ENCODE measurements at places on chromosomes 11 and 22.

- DNase-seq = no peak
Observed at GRCh38 chr22:42317691-42318547, 47.5 kb upstream of the TCF20 start.

DNA sequence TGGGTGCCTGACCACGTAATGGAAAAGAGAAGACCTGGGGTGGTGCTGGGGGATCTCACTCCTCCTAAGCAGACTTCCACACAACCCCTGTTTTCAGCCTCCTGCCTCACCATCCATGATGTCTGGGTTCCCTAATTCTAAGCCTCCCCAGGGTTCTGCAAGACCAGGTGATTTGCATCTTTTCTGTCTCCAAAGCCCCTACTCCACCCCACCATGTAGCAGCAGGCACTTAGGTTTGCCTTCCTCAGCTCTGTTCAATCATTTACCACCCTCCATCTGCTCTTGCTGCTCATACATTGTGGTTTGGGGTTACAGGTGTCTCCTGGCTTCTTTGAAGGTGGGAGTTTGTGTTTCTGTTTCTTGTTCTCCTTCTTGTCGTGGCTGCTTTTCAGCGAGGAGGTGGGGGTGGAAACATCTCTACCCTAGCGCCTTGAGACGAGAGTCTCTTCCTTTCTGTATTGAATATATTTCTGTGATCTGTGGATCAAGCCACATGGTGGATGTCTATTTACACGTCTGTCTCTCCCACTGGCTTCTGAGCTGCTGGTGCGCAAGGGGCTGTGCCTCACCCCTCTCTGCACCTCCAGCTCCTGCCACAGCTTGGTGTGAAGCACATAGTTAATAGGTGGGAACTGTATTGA is 6.6 kb upstream of the SSTR3 start:
- DNase-seq = peak; percentile 94

DNA sequence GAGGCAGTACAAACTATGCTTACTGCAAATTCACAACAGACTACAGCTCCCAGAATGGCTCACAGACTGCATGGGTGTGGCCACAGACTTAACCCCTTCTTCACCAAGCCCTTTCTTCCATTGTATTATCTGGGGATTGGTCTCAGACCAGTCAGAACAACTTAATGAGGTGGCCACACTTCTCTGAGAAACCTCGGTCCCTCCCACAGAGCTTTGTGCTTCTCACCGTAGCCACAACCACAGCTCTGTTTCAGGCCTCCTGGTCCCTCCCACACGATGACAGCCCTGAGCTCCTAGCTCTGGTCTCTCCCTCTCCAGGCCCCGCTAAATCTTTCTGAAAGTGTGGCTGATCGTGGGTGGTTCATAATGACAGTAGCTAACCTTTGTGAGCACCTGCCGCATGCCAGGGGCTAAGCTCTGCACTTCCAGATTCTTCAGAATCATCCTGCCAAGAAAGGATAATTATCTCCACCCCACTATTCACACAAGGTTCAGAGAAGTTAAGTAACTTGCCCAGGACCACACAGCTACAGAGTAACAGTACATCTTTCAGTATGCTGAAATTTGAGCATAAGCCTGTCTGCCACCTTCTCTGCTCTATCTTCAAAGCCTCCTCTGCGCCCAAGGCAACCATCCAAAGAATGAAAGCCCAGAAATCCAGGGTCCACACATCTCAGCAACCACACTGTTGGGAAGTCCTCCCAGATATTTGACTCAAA is 5.4 kb downstream of the PDE2A start:
- no peak for DNase-seq

DNA sequence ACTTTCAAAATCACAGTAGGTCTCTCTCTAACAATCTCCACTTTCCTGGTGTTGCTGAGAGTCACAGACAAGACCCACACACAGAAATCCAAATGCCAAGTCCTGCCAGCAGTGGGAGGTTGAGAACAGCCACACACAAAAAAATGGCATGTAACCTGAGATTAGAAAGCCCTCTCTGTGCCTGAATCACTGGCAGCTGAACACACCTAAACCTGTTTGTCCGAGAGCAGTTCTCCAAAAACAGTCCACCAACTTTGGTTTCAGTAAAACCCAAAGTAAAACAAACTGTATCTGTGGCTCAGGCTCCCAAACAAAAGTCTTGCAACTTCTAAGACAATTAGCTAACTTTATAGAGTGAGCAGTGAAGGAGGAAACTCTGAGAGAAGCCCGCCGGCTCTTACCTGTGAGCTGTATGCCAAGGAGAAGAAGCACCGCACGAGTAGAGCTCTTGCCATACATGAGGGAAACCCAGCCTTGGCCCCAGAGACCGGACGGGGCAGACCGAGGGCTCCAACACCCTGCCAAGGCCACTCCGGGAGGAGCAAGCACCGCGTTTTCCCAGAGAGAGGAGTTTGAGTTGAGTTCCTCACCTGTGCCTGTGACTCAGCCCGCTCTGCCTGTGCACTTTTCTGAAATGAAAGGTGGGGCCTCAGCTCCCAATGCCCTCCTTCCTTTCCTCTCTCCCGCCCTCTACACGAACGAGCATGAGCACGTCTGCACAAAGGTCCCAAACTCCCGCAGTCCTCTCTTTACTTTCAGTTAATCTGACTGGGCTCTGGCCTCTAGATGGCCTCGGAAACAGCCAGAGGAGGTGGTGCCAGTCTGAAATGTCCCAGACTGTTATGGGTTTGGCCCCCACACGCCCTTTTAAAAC is at the start of gene MPZL2:
Gene MPZL2, minus strand, starts transcription at position 603 of the 874 bp plus-strand sequence. Its CDS starts 144 bp downstream, at position 459.
- DNase-seq = no peak

DNA sequence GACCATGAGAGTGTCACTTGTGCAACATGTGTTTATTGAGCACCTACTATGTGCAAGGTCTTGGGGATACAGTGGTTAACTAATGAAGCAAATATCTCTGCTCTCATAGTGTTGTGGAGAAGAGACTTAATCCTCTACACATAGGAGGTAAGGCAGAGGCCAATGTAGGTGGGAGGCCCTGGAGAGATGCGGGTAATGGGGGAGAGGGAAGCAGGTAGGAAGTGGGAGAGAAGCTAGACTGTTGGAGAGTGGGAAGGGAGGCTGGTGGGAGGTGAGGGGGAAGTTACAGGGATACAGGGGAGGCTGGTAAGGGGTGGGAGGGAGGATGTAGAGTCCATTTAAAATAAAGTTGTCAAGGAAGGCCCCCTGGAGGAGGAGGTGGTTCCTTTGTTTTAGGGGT is 240.0 kb downstream of the MIAT start:
- DNase-seq = no peak

- peak; percentile 70 for DNase-seq
Observed at GRCh38 chr11:119323532-119324033, 6.7 kb upstream of the MCAM start.

- no peak for DNase-seq
Observed at GRCh38 chr11:80958361-80958760, 1517.5 kb upstream of the TENM4 start.

GRCh38 chr11:63652671-63653070 is 18.5 kb downstream of the ATL3 start:
- DNase-seq = no peak

DNA sequence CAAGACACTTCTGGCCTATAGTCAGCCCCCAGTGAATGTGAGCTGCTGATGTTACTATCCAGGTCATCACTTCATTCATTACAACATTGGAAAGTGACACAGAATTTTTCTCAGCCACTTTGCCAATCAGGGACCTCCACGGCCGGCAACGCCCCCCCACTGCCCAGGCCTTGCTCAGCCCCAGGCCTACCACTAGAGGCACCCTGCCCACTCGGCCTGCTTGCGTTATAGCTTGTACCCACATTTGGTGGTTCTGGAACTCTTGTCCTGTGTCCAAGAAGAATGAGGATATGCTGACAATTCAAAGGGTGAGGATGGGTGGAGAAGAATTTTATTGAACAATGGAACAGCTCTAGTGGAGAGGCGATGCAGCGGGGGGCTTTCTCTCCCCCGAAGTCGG is 96.2 kb downstream of the TSPAN18 start:
- DNase-seq = no peak

DNA sequence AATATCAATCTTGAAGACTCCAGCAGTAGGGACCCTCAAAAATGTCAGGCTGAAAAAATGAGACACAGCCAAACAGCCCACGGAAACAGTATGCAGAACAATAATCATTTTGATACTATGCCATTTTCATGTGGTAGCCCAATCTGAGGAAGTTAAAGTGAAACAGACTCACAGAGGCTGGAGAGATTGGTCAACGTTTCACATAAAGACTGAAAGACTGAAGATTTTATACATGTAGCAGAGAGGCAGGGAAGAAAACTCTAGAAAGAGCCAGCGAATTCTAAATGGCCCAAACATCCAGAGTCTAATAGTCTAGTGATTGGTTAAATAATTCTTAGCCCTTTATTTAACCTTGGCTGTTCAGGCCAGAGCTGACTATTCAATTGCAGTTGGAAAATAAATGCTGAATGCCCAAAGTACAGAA is 49.4 kb downstream of the MAML2 start:
- DNase-seq = no peak

- no peak for DNase-seq
Observed at GRCh38 chr11:1746956-1747752, 3.2 kb downstream of the IFITM10 start.

DNA sequence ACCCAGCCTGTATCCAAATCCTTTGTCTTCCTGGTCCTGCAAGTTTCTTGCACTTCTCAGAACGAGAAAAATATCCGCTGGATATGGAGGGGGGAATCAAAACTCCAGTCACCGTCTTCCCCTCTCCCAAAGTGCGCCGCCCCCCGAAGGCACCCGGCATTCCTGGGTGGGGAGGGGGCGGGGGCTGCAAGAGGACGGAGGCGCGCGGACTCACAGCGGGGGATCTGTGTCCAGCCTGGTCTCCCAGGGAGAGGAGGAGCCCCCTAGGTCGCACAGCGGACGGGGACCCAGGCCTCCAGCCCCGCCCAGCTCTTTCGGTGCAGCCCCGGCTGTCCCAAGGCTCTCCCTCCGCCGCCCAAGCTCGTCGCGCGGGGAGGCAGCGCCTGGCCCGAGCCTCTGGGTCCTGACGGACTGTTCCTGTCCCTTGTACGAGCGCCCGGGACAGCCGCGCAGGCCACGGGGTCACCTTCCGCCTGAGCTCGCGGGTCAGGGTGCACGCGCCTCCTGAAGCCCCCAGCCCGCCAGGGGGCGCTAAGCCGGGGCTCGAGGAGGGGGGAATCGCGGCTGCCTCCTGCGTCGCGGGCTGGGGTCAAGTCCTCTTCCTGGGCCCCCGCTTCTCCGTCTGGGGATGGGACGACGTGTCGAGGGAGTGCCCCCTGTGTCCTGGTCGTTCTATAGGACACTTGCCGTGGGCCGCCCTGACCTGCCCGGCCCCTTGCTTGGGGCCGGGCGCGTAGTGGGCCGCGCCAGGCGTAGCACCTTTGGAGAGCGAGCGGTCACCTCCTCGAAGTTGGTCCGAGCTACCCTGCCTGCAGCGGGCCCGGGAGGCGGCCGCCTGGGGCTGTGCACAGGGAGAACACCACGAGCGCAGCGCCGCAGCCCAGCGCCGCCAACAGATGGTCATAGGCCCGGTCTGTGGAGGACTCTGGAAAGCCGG is 2.4 kb upstream of the WNT11 start:
- DNase-seq = peak; percentile 75

DNA sequence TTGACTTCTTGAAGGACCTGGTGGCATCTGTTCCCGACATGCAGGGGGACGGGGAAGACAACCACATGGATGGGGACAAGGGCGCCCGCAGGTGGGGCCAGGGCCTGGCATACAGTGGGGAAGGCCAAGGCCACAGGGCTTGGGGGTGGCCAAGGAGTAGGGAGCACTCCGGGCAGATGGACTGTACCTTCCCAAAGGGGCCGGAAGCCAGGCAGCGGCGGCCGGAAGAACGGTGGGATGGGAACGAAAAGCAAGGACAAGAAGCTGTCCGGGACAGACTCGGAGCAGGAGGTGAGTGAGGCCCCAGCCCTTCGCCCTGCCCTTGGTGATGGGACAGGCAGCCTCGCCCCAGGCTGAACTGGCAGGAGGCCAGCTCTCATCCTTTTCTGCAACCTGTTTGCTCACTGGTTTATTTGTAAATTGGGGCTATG is 1.2 kb downstream of the DRAP1 start:
- DNase-seq = no peak

GRCh38 chr22:19519041-19519926 is 4.9 kb downstream of the CLDN5 start:
- DNase-seq = no peak

- DNase-seq = no peak
Observed at GRCh38 chr22:23243859-23244689, 63.8 kb downstream of the BCR start.

DNA sequence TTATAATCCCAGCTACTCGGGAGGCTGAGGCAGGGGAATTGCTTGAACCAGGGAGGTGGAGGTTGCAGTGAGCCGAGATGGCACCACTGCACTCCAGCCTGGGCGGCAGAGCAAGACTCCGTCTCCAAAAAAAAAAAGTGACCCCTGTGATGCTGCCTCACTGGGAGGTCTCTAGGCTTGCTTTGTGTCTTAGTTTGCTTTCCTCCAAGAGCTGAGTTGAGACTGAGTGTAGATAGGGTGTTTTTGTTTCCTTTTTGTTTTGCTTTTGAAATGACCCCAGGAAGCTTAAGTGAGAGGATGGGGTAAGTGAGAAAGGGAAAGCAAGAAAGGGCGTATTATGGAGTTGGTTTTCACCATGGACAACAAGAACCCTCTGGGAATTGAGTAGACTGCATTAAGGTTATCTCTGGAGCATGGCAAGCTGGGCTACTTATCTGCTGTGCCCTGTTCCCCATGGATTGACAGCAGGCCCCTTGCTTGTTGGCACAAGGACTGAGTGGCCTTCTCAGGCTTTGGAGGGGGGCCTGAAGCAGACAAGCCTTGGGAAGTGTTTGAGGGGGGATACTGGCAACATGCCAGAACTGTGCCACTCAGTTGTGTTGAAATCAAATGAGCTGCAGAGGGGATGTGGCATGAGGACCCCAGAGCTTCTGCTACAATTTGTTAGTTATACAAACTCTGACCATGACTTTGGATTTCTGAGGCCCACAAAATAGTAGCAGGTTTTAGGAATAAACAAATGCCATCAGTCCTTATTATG is 300.6 kb upstream of the C11orf87 start:
- no peak for DNase-seq

- no peak for DNase-seq
Observed at GRCh38 chr11:20213790-20214189, 53.5 kb upstream of the DBX1 start.

DNA sequence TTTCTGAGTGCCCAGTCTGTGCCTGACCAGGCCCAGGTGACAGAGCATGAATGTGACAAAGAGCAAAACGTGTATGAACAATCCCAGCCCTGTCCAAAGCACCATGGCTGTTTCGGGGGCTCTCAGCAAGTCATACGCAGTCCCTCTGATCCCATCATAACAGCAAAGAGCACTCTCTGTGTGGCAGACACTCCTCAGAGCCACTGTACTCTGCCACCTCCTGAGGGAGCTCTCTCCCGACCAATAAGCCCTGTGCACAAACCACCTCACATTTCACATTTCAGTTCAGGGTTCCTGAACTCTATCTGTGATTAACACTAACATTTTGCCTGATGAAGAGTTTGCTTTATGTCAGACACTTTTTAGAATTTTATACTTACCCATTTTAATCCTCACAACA is 6.6 kb downstream of the DGCR2 start:
- DNase-seq = no peak
